ENCODE measurements at places on chromosomes 5 and 9.

DNA sequence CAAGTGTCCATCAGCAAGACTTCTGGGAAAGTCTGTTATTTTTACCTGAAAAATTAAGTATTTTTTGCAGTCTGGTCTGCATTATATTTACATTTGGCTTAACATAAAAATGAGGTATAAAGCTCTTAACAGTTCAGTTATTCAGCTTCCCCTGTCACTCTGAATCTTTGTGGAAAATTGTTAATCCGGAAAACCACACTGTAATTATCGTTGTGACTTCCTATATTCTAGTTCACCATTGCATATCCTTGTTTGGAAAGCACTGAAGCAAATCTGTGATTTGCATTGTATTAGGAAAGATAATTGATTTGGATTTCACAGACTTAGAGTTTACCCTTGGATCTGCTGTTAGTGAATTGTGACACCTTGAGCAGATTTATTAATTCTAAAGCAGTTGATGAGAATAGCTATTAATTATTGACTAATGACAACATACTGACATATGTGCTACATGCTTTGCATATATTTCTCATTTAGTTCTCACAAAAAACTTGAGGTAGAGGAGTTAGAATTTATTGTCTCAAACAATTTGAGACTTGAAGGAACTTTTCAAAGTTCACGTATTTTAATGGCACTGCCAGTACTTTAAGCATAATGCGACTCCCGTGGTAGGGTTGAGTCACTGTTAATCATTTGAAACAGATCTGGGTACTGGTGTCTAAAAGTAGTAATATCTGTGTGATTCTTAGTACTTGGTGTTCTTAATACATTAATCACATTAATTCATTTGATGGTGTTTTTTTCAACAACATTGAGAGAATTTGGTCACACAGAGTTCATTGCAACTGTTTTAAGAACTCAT lies 71.8 kb upstream of the LRRC70 start:
- no peak for DNase-seq

DNA sequence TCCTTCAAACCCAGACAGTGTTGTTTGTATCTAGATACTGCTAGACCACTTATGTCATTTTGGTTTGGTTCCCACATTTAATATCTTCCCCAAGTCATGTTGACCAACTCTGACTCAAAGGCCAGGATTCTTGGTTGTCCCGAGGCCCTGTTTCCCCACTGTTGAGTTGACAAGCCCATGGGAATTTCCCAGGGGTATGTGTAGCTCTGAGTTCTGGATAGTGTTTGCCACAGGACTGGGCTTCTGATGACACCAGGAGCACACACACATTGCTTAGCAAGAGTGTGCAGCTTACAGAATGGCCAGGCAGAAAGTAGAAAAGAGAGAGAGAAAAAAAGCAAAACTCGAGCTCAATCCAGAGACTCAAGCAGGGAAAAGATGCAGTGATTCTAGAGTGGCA lies 214.4 kb downstream of the NXNL2 start:
- no peak for DNase-seq

DNA sequence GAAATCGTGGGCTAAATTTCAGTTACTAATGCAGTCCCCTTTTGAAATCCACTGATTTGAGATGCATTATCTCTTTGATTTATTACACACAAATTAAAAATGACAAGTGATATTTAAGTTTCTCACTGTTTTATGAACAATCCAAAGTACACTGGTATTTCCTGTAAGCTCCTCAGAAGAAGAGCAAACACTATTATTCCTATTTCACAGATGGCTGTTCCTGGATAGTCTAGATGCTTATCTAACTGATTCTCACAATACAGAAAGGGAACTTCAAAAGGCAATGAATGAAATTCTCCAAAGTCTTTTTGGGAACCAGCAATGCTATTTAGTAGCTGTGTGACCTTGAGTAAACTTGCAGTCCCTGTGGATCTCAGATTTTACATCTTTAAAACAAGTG lies 404.7 kb upstream of the DAB2 start:
- no peak for DNase-seq

DNA sequence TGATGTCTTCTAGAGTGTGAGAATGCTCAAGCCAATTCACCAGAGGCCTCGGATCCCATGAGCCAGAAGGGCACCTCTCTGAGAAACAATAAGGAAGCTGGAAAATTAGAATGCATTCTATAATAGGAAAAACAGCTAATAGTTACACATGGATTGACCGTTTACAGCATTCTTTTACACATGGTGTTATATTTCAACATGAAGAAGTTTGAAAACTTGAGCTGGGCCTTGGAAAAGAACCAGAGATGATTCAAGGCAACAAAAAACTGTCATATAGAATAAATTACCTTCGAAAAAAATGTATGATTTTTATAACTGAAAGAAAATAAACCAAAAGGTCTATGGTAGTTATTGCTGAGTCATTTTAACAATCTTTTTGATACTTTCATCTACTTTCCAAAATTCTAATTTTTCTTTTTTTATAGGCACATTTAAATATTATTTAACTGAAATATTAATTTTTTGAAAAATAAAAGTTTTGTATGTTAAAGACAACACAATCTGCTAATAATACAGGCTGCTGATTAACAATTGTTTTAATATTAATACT lies 6.2 kb downstream of the SH3TC2 start:
- no peak for DNase-seq

- DNase-seq = no peak
Observed at GRCh38 chr5:166551384-166551783, 1740.1 kb upstream of the WWC1 start.

- DNase-seq = no peak
Observed at GRCh38 chr9:16103620-16104397, 551.0 kb downstream of the CCDC171 start.

GRCh38 chr9:111150181-111150580 lies 111.9 kb upstream of the LPAR1 start:
- DNase-seq = no peak

DNA sequence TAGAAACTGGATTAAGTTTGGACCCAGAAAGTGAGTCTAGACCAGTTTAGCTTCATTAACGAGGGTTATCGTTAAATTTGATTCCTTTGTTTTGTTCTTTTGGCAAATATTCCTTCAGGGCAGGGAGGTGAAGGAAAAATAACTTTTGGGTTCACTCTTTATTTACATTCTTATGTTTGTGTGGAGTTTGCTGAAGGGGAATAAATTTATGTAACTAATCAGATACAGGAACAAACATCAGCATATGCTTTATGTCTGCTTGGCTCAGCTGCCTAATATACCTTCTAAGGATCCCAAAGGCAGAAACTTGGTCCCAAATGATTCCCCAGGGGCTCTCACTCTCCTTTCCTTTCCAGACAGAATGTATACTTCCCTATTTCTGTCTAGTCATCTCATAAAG lies 132.4 kb downstream of the MCTP1 start:
- DNase-seq = no peak

- DNase-seq = no peak
Observed at GRCh38 chr5:61493973-61494372, 161.9 kb downstream of the ZSWIM6 start.

Measured in left ventricle myocardium inferior (tissue), 1 donor.